ENCODE measurements at places on chromosomes 7 and 10.

GRCh38 chr10:62858364-62858763 is 42.2 kb upstream of the EGR2 start:
- DNase-seq, result peak; percentile 7

- DNase-seq, result no peak
Measured at GRCh38 chr10:35921866-35922350, 279.8 kb upstream of the FZD8 start.

DNA sequence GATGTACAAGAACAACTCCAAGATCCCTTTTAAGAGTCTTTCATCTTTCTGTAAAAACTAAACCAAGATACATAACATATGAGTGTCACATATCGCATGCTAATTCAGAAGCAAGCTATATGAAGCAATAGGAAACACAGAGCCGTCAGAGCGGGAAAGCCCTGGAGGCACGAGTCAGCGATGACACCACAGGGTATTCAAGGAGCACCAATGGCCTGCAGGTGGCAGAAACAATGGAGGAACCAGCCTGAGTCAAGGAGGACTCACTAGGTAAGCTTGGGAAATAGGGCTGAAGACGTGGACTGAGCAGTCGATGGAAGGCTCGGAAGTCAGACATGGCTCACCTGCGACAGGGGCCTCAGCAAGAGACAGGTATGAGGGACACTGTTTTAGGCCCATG is 214.4 kb downstream of the FAM107B start:
- peak; percentile 91 for DNase-seq

- DNase-seq, result no peak
Measured at GRCh38 chr10:69358148-69358795, 58.4 kb downstream of the TACR2 start.

DNA sequence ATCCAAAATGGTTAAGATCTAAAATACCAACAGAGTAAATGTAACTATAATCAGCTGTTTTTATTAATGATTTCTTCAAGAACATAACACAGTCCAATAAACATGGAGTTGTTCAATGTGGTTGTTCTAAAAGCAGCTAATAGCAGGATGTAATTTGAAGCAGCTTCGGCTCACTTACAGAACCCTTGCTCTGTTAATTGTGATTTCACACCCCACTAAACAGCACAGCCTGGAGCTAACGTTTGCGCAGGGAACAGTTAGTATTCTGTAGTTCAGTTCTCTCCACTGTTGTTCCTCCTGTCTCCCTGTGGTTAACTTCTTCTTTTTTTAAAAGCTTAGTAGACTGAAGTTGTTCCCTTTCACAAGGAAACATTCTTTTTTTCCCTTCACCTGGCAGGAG is 104.0 kb downstream of the GRM3 start:
- DNase-seq, result peak; percentile 18

DNA sequence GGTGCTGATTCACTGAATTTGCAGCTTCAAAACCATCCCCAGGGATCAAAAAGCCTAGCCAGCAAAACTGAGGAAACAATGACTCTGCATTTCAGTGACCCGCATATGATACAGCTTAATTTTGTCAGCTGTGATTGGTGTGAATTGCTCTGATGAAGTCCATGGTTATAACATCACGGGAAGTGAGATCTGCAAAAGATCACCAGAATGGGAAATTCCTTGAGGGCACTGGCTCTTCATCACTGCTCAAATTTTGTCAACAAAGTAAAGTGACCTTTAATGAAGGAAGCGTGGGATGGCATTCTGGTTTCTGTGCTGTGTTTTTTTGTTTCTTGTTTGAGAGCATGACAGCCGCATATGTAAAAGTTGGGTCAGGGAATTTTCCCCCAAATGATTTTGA is 745.9 kb downstream of the GATA3 start:
- DNase-seq, result peak; percentile 10

DNA sequence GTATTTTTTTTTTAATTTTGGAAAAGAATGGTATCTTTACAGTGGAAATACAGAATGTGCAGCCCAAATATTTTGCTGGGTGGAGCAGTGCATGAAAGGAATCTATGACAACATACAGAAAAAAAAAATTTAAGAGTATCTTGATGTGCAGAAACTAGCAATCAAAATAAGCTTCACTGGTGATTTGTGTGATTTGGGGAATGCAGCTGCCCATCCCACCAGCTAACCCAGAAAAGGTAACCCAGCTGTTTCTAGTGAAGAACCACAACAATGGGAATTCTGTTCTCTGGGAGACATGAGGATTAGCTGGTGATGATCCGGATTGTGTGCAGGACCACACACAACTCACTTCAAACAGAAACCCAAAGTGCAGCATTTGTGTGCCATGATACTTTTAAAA is 375.5 kb downstream of the SEMA3D start:
- DNase-seq, result no peak

GRCh38 chr7:9709216-9709615 is 1264.5 kb upstream of the PHF14 start:
- no peak for DNase-seq

DNA sequence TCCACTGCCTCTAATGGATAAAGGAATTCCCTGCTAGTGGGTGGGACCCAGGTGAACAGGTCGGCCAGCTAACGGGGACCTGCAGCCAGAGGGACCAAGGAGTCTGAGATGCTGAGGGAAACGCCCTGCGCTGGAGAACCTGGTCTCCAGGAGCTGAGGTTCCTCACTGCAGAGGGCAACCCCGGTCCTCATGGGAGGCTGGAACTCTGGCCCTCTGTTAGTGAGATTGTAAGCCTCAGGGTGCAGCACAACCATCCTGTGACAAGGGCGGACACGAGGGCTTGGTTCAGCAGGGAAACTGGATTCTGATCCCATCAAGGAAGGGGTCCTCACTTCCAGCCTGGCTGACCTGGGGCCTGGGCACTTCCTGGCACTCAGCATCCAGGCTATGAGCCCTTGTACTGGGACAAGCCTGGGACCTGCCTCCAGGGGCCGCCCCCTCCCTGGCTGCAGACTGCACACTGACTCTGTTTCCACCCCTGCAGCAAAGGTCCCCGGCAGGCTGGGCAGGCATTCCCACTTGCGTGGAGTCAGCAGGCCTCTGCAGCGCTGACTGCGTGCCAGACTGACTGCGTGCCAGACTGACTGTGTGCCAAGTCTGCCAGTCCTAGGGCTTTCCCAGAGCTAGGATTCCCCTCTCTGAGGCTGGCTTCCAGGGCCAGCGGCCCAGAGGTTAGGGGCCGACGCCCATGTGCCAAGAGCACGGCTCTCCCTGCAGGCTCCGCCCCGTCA is 143.2 kb downstream of the MAPK8 start:
- no peak for DNase-seq

DNA sequence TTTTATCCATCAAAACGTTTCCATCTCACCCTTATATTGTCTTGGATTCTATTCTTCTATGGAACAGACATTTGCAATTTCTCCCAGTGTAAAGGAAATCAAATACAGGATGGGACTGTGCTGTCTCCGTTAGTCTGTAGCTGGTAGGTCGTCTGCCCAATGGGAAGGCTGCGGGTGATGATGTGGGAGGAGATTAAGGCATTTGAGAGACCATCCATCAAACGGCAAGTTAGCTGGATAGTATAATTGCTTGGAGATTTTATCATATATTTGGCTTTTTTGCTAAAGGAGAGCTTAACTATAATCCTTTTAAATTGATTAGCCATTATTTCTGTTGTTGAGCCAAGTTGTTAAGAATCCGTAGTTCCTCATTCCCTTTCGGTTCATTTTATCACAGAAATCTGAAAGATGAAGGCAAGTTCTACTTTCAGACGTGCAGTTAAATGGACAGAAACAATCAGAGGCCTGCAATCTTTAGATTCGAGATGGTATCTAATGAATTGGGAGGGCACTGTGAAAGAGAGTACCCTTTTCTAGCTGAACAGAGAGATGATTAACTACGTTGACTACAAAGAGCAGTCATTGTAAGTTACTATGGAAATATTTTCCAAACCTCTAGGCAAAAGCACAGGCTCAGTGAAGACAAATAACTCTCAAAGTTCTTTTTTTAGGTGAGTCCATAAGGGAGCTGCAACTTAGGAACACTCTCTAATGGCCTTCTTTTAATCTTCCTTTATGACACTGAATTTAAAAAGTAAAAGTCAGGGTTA is 253.3 kb upstream of the KIAA1217 start:
- no peak for DNase-seq

GRCh38 chr7:100506356-100506923 is 22.7 kb downstream of the NYAP1 start:
- DNase-seq, result peak; percentile 92

- no peak for DNase-seq
Measured at GRCh38 chr7:38438970-38439369, 165.5 kb upstream of the TARP start.

DNA sequence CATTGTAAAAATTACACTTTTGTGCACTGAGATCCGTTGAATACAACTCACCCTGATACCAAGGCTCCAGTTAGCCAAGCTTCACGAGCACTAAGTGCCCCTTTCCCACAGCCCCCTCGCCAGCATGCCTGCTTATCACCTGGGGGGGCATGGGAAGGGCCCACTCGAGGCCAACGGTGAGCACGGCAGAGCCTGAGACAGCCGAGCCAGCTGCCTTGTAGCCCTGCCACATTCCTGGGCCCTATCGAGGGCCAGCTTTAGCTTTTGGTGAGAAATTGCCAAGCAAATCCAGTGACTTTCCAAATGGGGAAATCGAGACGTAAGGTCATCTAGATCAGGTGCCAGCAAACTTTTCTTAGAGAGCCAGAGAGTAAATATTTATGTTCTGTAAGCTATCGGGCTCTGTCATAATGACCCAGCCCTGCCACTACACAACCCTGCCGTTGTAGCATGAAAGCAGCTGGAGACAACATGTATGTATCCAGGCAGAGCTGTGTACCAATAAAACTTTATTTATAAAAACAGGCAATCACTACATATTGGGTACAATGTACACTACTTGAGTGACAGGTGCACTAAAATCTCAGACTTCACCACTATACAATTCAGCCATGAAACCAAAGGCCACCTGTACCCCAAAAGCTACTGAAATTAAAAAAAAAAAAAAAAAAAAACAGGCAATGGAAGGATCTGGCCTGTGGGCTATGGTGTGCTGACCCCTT is 83.6 kb downstream of the FAM53B start:
- DNase-seq, result no peak

GRCh38 chr7:29397398-29397797 is 166.2 kb upstream of the PRR15 start:
- DNase-seq, result no peak

GRCh38 chr7:15620491-15621185 is 58.8 kb upstream of the AGMO start:
- no peak for DNase-seq

- DNase-seq, result peak; percentile 56
Measured at GRCh38 chr10:124875596-124875995, 66.3 kb upstream of the ZRANB1 start.

DNA sequence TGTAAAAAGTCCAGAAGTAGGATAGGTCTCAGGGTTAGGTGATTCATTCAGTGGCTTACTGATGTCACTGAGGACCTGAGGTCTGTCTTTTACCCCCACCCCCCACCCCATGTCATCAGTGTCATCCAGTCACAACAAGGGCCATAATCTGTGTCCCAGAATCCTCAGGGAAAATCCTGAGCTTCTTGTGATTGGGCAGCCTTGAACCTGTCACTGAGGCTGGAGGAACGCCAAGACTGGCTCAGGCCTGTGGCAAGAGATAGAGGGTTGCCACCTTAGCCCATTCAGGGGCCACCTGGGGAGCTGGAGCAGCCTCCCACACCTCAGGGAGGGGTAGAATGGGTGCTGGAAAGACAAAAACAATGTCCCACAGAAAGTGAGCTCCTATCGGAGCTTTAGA is 29.7 kb downstream of the NUB1 start:
- DNase-seq, result no peak

DNA sequence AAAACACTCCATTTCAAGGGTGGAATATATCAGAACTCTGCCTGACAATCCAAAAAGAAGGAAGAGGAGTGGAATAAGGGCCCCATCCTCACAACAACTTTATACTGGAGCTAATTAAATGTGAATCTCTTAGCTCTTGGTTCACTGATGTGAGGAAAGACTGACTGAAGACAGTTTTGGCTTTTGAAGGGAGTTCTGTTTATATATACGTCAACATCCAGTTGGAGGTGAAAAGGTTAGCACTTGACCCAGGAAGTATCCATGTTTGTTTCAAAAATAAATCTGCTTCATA is 3.0 kb downstream of the HOXA1 start:
- DNase-seq, result no peak
